ENCODE measurements at places on chromosomes 7 and 10.

DNA sequence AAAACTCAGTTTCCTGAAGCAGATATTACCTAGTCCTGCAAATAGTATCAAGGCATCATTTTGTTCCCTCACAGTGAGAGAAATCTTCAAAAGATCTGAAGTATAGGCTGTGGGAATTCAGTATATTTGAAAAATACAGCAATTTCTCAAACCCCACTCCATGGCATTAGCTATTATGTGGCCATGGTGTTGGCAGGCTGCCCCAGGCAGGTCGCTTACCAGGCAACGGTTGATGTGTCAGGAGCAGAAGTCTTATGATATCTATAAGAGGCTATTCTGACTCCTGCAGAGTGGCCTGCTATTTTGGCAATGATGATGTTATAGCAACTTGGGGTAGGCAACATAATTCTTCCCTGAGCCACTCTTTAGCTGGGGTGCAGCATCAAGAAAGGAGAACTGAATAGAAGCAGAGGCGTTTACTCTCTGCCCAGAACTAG lies 187.9 kb downstream of the PLXDC2 start:
- no peak for DNase-seq

- no peak for DNase-seq
Observed at GRCh38 chr7:128869944-128870285, 7.3 kb downstream of the ATP6V1F start.

DNA sequence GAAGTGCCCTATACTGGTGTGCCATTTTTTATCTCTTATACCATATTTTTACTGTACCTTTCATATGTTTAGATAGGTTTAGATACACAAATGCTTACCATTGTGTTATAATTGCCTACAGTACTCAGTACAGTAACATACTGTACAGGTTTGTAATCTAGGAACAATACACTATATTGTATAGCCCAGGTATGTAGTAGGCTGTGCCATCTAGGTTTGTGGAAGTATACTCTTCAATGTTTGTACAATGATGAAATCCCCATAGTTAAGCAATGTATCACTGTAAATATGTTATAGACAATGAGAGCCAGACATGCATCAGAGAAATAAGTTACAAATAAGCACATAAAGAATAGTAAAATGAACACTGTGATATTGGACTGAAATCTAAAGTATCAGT lies 109.1 kb downstream of the IQUB start:
- DNase-seq: no peak

DNA sequence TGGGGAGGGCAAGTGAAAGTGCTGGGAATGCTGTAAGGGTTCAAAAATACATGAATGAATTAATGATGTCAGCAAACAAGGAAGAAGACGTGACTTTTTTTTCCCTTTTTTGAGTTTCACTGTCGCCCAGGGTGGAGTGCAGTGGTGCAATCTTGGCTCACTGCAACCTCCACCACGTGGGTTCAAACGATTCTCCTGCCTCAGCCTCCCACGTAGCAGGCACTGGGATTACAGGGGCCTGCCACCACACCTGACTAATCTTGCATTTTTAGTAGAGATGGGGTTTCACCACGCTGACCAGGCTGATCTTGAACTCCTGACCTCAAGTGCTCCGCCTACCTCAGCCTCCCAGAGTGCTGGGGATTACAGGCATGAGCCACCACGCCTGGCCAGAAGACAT lies 30.0 kb downstream of the DENND10 start:
- no peak for DNase-seq

- DNase-seq: no peak
Observed at GRCh38 chr7:28466341-28466740, 54.0 kb downstream of the CREB5 start.

- DNase-seq: no peak
Observed at GRCh38 chr7:5363729-5364128, 59.9 kb downstream of the TNRC18 start.

DNA sequence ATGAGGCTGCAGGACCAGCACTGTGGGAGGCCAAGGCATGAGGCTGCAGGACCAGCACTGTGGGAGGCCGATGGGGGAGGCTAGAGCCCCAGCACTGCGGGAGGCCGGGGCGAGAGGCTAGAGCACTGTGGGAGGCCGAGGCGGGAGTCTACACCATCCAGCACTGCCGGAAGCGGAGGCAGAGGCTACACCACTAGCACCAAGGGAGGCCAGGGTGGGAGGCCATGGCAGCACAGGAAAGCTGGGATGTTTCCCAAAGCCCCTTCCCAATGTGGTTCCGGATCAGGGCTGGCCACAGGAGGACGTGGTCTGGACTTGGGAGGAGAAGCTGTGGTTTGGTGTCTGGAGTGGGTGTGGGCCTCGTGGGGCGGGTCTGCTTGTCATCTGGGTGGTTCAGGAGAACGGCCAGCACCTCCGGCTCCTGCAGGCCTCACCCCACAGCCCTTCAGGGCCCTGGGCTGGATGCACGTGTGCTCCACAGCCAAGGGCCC lies 43.6 kb downstream of the PDGFA start:
- no peak for DNase-seq

DNA sequence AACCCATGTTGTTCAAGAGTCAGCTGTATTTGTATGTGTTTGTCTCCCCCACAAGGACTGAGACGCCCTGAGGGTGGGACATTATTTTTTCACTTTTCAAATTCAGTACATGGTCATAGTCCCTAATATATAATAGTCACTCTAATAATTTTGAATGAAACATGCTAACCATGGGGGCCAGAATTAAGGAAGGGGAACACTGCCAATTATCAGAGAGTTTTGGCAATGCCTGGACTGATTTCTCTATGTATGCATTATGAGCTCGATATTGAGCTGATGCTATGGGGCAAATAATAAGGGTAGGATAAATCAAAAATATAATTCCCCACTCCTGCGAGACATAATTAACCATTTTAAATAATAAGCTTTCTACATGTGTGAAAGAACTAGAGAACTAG lies 87.4 kb downstream of the CPED1 start:
- no peak for DNase-seq

DNA sequence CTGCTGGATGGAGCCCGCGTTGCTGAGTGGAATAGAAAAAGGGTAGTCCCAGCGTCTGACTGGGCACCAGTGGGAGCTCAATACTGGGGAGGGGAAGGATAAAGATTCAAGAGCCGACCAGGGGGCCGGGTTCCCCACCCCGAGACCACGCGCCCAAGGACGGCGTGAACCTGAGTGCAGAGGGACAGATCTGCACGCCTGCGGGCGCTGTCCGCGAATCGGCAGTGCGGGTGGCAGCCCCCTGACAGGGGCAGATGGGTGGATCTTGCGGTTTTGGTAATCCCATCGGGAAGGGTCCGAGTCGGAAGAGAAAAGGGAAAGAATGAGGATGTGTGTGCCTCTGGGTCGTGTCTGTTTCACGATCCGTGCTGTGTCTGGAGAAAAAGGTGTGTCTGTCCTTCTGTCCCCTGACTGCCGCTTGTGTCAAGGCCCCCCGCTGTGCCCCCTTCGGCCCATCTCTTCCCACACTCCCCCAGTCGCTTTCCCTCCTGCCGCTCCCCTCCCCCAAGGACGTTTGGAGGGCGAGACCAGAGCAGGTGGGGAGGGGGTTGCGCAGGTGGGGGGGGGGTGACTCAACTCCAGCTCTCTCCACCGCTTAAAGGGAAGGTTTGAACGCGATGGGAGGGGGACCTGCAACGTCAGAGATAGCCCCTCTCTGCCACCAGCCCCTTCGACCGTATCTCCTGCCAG lies 734 bp upstream of the VGF start:
- no peak for DNase-seq

DNA sequence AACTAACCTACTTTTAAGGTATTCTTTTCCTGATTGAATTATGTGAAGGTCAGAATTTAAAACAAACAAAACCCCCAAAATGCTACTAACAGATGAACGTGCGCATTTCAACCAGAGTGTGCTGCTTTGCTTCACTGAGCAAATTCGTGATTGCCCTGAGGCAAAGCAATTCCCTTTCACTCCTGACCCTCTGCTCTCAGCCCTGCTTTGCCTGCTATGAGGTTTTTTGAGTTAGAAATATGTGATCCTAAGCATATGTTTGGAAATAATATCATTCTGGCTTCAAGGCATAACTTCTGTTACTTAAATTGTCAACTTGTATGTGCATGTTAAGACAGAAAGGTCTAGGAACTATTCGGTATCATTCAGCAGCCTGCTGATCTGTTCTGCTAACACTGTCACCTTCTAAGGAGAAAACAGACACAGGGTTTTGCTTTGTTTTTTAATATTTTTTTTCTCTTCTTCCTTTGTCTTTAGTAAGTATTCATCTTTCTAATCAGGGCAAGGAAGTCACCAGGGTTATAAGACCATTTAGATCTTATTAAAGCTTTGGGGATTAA lies 124.2 kb downstream of the GNAT3 start:
- no peak for DNase-seq
